Fibroblast of villous mesenchyme (primary cell): ENCODE measurements at places on chromosomes 5 and 9. TPM values are rescaled to one million over a fixed set of nuclear protein-coding genes. Genes with fewer than 3 reads are reported as not detected.

TTC16 gene
- not detected in 2 replicates for total RNA-seq

TAS2R1 gene
- 0.32 and 0.43 TPM in 2 replicates for total RNA-seq

STC2 gene
- total RNA-seq: 157 and 195 TPM in 2 replicates

ASPN gene
- total RNA-seq: 1.6 and 3.9 TPM in 2 replicates

SPINK6 gene
- total RNA-seq: not detected in 2 replicates

RANBP6 gene
- total RNA-seq: 29.0 and 45.3 TPM in 2 replicates

CDC14B gene
- total RNA-seq: 13.2 and 26.8 TPM in 2 replicates

PCDHB14 gene
- 0.32 and 0.43 TPM in 2 replicates for total RNA-seq

NKD2 gene
- total RNA-seq: 2.2 and 4.2 TPM in 2 replicates

NR6A1 gene
- total RNA-seq: under 0.01 and 0.32 TPM in 2 replicates

ABO gene
- not detected in 2 replicates for total RNA-seq

ELOVL7 gene
- total RNA-seq: under 0.01 TPM in 1 of 2 replicates, not detected in the other

CCDC192 gene
- total RNA-seq: not detected in 2 replicates

FBN2 gene
- total RNA-seq: 81.6 and 137 TPM in 2 replicates

MLANA gene
- total RNA-seq: not detected in 2 replicates

AGPAT2 gene
- 31.5 and 34.5 TPM in 2 replicates for total RNA-seq

DMAC1 gene
- total RNA-seq: 7.8 and 10.6 TPM in 2 replicates

ATP6V0E1 gene
- 142 and 177 TPM in 2 replicates for total RNA-seq

ZFP2 gene
- total RNA-seq: under 0.01 and 0.86 TPM in 2 replicates

GGTA1 gene
- total RNA-seq: not detected in 2 replicates

IGFBPL1 gene
- total RNA-seq: 0.32 TPM in 1 of 2 replicates, not detected in the other

MACIR gene
- total RNA-seq: 12.9 and 31.5 TPM in 2 replicates

EGFLAM gene
- total RNA-seq: 3.0 and 5.5 TPM in 2 replicates

ZMYND19 gene
- total RNA-seq: 18.0 and 18.6 TPM in 2 replicates

EIF4EBP3 gene
- 0.32 and 0.86 TPM in 2 replicates for total RNA-seq

SLC12A7 gene
- total RNA-seq: 9.5 and 12.9 TPM in 2 replicates

EPB41L4A gene
- total RNA-seq: 0.64 and 0.86 TPM in 2 replicates

SPINK13 gene
- total RNA-seq: not detected in 2 replicates

PCDHGB7 gene
- 11.2 and 12.6 TPM in 2 replicates for total RNA-seq

SLC45A2 gene
- under 0.01 TPM in 1 of 2 replicates, not detected in the other for total RNA-seq

ADAMTS2 gene
- 30.2 and 44.5 TPM in 2 replicates for total RNA-seq

HAVCR2 gene
- not detected in 2 replicates for total RNA-seq

PCSK1 gene
- under 0.01 TPM in 1 of 2 replicates, not detected in the other for total RNA-seq

IL4 gene
- not detected in 2 replicates for total RNA-seq

PTGES2 gene
- 43.6 and 58.6 TPM in 2 replicates for total RNA-seq

CBY3 gene
- total RNA-seq: 0.32 TPM in 1 of 2 replicates, not detected in the other

KIF12 gene
- total RNA-seq: not detected in 2 replicates

OTP gene
- total RNA-seq: not detected in 2 replicates

SLC46A2 gene
- not detected in 2 replicates for total RNA-seq

MARCOL gene
- total RNA-seq: not detected in 2 replicates

UGT3A2 gene
- not detected in 2 replicates for total RNA-seq

CSF1R gene
- total RNA-seq: under 0.01 TPM in 2 replicates

CATSPER3 gene
- under 0.01 TPM in 1 of 2 replicates, not detected in the other for total RNA-seq

LCN9 gene
- total RNA-seq: not detected in 2 replicates

PDZD2 gene
- total RNA-seq: 0.97 and 2.6 TPM in 2 replicates

FAM240B gene
- total RNA-seq: not detected in 2 replicates

KIF4B gene
- total RNA-seq: under 0.01 TPM in 1 of 2 replicates, not detected in the other

SPTAN1 gene
- total RNA-seq: 477 and 501 TPM in 2 replicates

CTSL gene
- total RNA-seq: 156 and 163 TPM in 2 replicates

ABCA1 gene
- 88.3 and 132 TPM in 2 replicates for total RNA-seq

C1QTNF2 gene
- 0.43 and 0.64 TPM in 2 replicates for total RNA-seq
